ENCODE measurements at places on chromosomes 7 and 10. TPM values are rescaled to one million over a fixed set of nuclear protein-coding genes. Genes with fewer than 3 reads are reported as not detected.

- no peaks in the 10 kb centered on the region for H3K36me3 ChIP-seq
- H3K4me3 ChIP-seq = no peak overlapping the region
- peak; percentile 39 for DNase-seq
- no peaks in the 10 kb centered on the region for H3K27me3 ChIP-seq
- H3K27ac ChIP-seq = no peak overlapping the region
- no peaks in the 10 kb centered on the region for H3K4me1 ChIP-seq
Observed at GRCh38 chr7:127447326-127447945, 54.9 kb upstream of the ZNF800 start.

DNA sequence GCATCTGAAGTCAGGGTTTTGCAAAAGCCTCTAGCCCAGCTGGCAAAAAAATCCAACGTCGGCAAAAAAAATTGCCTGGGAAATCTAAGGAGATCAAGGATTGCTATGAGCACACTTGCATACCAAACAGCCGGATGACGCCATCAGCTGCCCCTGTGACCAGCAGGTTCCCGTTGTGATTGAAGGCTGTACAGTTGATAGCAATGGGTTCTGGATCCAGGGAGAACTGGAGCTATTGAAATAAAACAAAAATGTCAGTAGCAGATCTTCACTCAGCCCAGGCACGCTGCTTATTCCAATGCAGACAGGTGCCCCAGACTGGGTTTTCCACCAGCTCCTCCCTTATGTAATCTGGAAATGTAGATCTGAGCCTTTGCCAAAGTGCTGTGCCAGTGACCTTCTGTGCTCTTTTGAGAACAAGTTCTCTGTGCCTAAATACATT is 18.7 kb upstream of the CYREN start:
- DNase-seq = no peak
- no peak overlapping the region for H3K27ac ChIP-seq
- no peak overlapping the region for H3K4me3 ChIP-seq
- peaks cover 63% of the 10 kb centered on the region for H3K36me3 ChIP-seq
- no peaks in the 10 kb centered on the region for H3K4me1 ChIP-seq

GRCh38 chr7:45085619-45086200 is 3.1 kb downstream of the NACAD start:
- H3K27ac ChIP-seq = no peak overlapping the region
- H3K27me3 ChIP-seq = no peaks in the 10 kb centered on the region
- no peaks in the 10 kb centered on the region for H3K36me3 ChIP-seq
- DNase-seq = no peak
- peaks cover 20% of the 10 kb centered on the region for H3K4me1 ChIP-seq

DNA sequence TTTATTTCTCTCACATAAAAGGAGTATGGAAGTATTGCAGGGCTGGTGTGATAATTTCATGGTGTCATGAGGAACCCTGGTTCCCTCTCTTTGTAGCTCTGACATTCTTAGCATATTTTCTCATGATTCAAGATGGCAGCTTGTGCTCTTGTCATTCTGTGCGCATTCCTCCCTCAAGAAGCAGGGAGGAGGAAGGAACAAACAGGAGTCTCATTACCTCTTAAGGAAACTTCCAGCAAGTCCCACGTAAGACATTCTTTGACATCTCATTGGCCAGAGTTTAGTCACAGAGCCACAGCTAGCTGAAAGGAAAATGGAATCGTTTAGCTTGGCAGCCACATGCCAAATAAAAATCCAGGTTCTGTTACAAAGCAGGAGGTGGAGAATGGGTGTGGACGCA is 546.8 kb downstream of the LRMDA start:
- no peaks in the 10 kb centered on the region for H3K4me1 ChIP-seq
- no peaks in the 10 kb centered on the region for H3K36me3 ChIP-seq
- no peak for DNase-seq

DNA sequence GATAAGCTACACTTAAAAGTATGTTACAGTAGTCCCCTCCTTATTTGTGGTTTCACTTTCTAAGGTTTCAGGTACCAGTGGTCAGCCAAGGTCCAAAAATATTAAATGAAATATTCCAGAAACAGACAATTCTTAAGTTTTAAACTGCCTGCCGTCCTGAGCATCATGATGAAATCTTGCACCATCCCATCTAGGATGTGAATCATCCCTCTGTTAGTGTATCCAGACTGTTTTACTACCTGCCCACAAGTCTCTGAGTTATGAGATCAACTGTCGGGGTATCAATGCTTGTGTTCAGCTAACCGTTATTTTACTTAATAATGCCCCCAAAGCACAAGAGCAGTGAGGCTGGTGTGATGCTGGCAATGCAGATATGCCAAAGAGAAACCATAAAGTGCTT is 11.4 kb downstream of the KDM7A start:
- H3K27ac ChIP-seq = no peak overlapping the region
- DNase-seq = no peak
- H3K4me3 ChIP-seq = no peak overlapping the region
- H3K27me3 ChIP-seq = no peaks in the 10 kb centered on the region

- no peak overlapping the region for H3K4me3 ChIP-seq
Observed at GRCh38 chr10:110171032-110171431, 36.4 kb upstream of the MXI1 start.

- H3K4me1 ChIP-seq = peaks cover 20% of the 10 kb centered on the region
- no peak for DNase-seq
- H3K27me3 ChIP-seq = no peaks in the 10 kb centered on the region
- no peak overlapping the region for H3K27ac ChIP-seq
- H3K36me3 ChIP-seq = no peaks in the 10 kb centered on the region
Observed at GRCh38 chr7:134988161-134988560, 1.9 kb downstream of the AGBL3 start.

DNA sequence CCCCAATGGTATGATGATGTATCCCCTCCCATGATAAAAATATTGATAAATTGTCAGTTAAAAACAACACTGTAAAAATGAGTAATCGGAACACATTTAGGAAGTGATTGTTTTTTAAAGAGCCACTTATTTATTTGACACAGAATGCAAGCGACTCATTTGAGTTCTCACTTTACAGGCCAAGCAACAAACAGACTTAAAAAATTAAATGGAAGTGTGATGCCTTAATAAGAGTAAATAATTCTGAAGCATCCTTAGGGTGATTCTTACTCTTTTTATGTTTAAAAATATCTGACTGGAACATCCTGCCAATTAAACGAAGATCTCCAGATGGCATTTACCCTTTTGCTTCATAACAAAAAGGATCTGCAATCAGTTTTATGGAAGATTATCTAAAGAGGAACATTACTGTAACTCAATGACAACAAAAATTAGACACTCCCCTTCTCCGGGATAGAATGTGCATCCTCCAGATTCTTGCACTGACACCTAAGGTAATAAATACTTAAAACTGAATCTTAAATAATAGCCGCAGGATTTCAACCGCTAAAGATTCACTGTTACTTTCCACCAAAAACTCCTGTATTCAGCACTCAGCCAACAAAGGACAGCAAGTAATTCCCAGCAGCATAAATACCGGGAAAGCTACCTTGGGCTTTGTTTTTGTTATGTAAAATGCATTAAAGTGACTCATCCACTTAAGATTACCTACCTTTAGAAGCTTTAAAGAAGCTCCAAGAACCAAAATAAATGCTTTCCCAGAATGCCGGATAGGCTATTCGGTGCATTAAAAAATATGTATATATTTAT is 1.7 kb downstream of the CACNA2D1 start:
- H3K27ac ChIP-seq = no peak overlapping the region
- peaks cover 26% of the 10 kb centered on the region for H3K4me1 ChIP-seq
- no peaks in the 10 kb centered on the region for H3K27me3 ChIP-seq

Gene IFIT3
- total RNA-seq = 34.5 TPM

Gene CH25H
- not detected for total RNA-seq

Gene HOXA11
- 1.4 TPM for total RNA-seq

Gene SERPINE1
- 79.2 TPM for total RNA-seq

Gene HOXA2
- total RNA-seq = 0.81 TPM

Gene PRR15
- total RNA-seq = 1.0 TPM

All from adrenal gland (tissue), 19 donors.